ENCODE measurements at places on chromosomes 2 and 18.

DNA sequence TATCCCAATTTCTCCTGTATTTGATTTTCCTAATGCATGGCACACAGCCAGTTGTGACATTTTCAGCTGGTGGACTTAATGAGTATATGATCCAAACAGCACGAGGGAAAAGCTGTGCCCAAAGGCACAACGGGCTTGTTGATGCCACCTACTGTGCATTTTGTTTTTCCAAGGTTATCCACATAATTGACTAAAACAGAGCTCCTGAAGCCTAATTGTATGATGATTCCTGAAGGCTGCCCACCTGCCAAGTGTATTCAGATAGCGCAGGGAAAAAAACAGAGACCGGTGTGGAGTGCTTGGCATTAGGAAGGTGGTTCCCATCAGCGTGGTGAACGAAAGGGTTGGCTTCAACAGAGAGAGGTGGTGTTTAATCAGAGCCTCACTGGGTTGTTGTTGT is 14.9 kb downstream of the RBMS1 start:
- no peaks in the 10 kb centered on the region for H3K36me3 ChIP-seq
- no peak overlapping the region for H3K27ac ChIP-seq
- DNase-seq: no peak
- H3K27me3 ChIP-seq: no peaks in the 10 kb centered on the region

GRCh38 chr2:113134717-113135116 is 7.3 kb downstream of the IL1RN start:
- H3K27me3 ChIP-seq: no peaks in the 10 kb centered on the region
- no peak for DNase-seq
- no peak overlapping the region for H3K27ac ChIP-seq
- H3K36me3 ChIP-seq: peaks cover 22% of the 10 kb centered on the region

- H3K27ac ChIP-seq: no peak within 1 kb of the TSS
- no peak for DNase-seq
- peak within 1 kb of the TSS; percentile 65 for H3K4me3 ChIP-seq
- H3K36me3 ChIP-seq: no peaks in the 10 kb centered on the region
- H3K27me3 ChIP-seq: peaks cover 26% of the 10 kb centered on the region
These were observed at the start of gene L3MBTL4 for GRCh38 chr18:6414723-6415417. Gene L3MBTL4, minus strand, starts transcription at chr18:6414911. Its CDS starts 103,286 bp downstream, at chr18:6311625.

DNA sequence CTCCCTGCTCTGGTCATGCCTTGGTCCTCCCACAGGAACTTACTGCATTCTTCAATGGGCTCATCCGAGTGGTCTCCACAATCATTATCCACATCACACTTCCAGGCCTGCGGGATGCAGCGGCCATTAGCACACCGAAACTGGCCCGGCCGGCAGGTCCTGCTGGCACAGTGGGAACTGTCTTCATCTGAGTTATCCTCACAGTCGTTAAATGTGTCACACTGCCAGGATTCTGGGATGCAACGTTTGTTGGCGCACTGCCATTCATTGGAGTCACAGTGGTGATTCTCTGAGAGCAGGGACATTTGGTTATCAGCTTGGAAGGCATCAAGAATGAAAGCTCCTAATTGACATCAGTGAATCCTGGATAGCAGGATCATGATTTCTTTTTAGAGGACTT is 104.5 kb downstream of the DHRS9 start:
- no peaks in the 10 kb centered on the region for H3K36me3 ChIP-seq
- H3K4me3 ChIP-seq: no peak overlapping the region
- DNase-seq: no peak
- H3K27ac ChIP-seq: no peak overlapping the region

- H3K27ac ChIP-seq: no peak overlapping the region
- H3K4me1 ChIP-seq: peaks cover 8% of the 10 kb centered on the region
- H3K4me3 ChIP-seq: peak overlapping the region; percentile 70
- DNase-seq: no peak
- peaks cover 4% of the 10 kb centered on the region for H3K27me3 ChIP-seq
These were observed 914 bp downstream of the STEAP3 start for GRCh38 chr2:119224391-119225104.

GRCh38 chr18:25136416-25137196 is 215.4 kb downstream of the ZNF521 start:
- no peaks in the 10 kb centered on the region for H3K4me1 ChIP-seq
- H3K27me3 ChIP-seq: no peaks in the 10 kb centered on the region
- no peaks in the 10 kb centered on the region for H3K36me3 ChIP-seq
- no peak for DNase-seq
- no peak overlapping the region for H3K4me3 ChIP-seq

DNA sequence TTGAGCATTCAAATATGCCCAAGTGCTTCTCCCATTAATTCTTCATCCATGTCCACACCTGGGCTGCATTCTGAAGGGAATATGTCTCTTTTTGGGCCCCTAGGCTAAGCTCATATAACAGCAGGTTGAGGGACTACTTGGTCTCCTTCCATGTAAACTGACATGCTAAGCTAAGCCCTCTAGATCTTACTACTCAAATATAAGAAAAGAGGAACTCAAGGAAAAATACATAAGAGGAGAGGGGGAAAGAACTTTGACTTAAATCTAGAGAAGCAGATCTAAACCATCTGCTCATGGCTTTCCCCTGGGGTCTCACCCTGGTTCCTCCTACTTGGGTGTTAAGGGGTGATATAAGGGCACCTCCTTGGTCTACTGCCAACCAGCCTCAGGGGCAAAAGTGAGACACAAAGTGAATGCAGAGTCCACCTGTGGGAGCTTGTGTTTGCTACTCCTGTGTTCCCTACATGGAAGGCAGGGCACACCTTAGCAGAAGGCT is 19.8 kb upstream of the NFU1 start:
- H3K4me3 ChIP-seq: no peak overlapping the region
- no peak for DNase-seq
- no peaks in the 10 kb centered on the region for H3K27me3 ChIP-seq
- no peaks in the 10 kb centered on the region for H3K4me1 ChIP-seq

DNA sequence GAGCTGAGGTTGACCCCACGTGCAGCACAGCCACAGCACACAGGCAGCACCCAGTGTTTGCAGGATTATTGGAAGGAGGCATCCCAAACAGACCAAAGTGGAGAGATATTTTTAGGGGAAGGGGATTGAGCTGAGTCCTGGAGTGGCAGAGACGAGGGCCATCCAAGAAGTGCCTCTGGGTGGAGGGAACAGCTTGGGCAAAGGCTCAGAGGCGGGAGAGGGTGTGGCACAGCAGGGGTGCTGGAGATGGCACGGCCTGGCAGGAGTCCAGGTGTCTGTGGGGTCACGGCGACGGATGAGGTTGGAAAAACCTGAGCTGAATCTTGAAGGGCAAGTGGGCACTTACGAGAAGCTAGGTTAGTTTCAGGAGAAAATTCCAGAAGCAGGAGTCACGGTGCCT is 60.6 kb downstream of the INHBB start:
- peaks cover 2% of the 10 kb centered on the region for H3K27me3 ChIP-seq
- no peak overlapping the region for H3K27ac ChIP-seq
- no peaks in the 10 kb centered on the region for H3K4me1 ChIP-seq
- no peak for DNase-seq

DNA sequence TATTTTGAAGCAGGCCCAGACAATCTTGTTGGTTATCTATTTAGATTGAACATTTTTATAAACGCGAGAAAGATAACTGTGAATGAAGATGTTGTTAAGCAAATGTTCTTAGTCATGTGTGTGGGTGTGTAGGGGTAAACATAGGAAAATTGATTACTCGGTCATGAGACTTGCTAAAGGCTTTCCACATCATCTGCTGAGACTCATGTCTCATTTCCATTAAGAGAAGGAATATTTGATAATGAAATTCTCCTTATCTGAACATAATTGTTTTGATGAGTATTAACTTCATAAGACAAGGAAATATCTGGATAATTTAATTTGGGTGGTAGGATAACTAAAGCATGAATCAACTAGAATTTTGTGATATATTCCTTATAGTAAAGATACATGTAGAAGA is 19.7 kb downstream of the CCDC102B start:
- DNase-seq: no peak
- no peak overlapping the region for H3K27ac ChIP-seq
- no peaks in the 10 kb centered on the region for H3K4me1 ChIP-seq
- H3K36me3 ChIP-seq: no peaks in the 10 kb centered on the region
- no peak overlapping the region for H3K4me3 ChIP-seq

DNA sequence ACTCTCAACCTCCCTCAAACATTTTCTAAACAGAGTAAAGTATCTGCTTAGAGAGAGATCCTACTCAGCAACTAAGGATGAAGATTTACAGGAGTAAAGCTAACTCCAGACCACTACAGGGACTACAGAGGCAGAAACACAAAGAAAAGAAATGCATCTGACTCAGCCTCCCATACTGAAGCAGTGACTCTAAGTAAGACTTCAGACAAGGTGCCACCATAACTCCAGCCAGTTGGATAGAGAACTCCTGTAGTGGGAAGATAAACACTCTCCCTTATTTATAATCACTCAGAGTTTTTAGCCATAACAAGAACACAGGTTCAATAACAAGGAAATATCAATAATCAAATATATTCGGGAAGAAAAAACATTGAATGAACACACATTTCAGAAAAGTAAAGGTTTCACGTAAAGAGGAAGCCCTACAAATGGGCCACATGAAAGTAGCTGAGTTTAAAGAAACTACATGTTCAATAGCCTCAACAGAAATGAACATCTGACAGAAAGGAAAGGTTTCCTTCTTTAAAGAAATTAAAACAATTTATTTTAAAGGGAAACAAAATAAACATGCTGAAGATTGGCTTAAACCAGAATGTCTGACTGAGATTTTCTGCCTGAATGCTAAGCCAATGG is 519.9 kb downstream of the KCNJ3 start:
- H3K27me3 ChIP-seq: no peaks in the 10 kb centered on the region
- no peak for DNase-seq
- H3K4me1 ChIP-seq: no peaks in the 10 kb centered on the region
- no peak overlapping the region for H3K27ac ChIP-seq
- H3K4me3 ChIP-seq: no peak overlapping the region

DNA sequence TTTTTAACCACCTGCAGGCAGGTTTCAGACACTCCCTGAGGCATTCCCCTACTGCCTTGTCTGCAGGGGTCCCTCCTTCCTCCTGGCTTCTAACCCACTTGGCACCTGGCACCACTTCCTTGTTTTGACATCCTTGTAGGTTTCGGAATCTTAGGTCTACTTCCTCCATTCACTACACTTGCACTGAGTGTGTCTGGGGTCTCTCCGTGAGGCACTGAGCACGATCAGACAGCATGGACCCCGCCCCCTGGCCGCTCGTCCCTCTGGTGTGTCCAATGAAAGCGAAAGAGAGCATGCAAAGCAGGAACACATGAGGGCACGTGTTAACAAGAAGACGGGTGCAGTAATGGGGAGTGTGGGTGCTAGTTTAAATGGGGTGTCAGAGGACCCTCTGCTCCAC is 63.8 kb downstream of the HAUS1 start:
- H3K27ac ChIP-seq: no peak overlapping the region
- H3K27me3 ChIP-seq: no peaks in the 10 kb centered on the region
- DNase-seq: no peak

DNA sequence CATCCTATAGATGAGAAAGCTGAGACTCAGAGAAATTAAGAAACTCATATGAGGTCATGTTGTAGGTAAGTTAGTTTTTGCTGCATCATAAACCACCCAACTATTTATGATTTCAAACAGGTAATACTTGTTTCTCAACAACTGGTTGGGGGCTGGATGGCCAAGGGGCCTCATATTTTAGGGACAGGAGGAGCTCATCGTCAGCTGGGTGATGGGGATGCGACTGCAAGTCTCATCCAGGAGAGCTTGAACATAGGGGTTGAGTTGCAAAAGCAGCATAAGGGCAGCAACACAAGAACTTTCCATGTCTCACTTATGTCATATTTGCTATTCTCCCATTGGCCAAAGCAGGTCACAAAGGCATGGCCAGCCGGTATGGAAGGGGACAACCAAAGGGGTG is 3.6 kb upstream of the RNU2-63P start:
- no peak overlapping the region for H3K4me3 ChIP-seq
- H3K36me3 ChIP-seq: no peaks in the 10 kb centered on the region
- no peaks in the 10 kb centered on the region for H3K27me3 ChIP-seq
- no peaks in the 10 kb centered on the region for H3K4me1 ChIP-seq
- no peak for DNase-seq

DNA sequence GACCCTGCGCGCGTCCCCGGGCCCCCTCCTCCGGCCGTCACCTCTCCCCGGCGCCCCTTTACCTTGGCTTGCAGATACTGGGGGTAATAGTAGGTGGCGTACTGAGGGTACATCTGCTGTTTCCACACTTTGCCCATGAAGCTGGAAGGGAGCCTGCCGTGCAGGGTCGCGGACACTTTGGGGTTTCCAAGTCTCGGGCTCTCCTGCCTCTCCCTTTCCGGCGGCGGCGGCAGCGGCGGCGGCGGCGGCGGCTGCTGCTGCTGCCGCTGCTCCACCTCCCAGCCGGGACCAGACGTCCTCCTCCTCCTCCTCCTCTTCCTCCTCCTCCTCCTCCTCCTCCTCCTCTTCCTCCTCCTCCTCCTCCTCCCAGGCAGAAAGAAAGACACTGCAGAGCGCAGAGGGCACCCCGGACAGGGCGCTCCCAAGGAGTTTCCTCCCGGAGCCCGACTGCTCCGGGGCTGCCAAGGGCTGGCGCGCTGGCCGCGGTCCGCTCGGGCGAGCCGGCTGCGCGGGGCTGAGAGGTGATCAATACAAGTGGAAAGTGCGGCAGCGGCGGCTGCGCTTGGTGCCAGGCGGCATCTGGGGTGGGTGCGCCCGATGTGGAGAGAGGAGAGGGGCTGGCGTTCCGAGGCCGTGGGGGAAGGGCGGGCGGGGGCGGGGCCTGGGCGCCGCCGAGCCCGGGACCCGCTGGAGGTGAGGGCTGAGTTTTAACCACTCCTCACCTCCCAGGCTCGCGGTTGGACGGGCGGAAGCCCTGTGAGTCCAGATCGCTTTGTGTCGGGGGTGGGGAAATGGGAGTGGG is at the start of gene RBMS1:
Gene RBMS1, minus strand, starts transcription at position 581 of the 802 bp plus-strand sequence. Its CDS starts 444 bp downstream, at position 137.
- H3K27ac ChIP-seq: peak within 1 kb of the TSS; percentile 93
- no peaks in the 10 kb centered on the region for H3K27me3 ChIP-seq
- no peak for DNase-seq

GRCh38 chr18:63207143-63207790 is 112.3 kb downstream of the BCL2 start:
- peaks cover 3% of the 10 kb centered on the region for H3K4me1 ChIP-seq
- H3K27ac ChIP-seq: no peak overlapping the region
- H3K36me3 ChIP-seq: no peaks in the 10 kb centered on the region

DNA sequence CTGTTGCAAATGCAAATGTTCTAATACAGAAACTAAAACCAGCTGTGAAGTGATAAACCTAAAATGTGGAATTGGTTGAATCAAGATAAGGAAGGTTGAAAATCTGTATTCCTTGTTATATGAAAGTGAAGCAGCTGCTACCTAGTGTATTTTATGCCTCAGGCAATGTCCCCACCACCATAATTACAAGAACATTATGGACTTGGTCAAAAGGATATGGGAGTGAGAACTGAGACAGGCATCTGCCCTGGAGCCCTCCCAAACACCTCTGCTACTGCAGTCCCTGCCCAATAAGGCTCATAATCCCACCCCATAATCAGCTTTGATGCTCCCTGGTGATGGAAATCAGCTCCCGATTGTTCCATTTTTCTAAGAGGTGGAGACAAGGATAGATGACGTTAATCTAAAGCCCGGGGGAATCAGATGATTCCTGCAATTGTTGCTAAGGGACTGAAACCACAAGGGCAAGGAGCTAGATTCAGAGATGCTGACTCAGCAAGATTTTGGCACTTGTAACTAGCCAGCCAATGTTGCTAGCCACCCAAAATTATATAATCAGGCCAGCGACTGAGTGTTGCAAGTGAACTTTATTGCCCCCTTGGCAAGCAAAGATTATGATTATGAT is 69.5 kb downstream of the EVA1A start:
- H3K27me3 ChIP-seq: no peaks in the 10 kb centered on the region
- peaks cover 4% of the 10 kb centered on the region for H3K36me3 ChIP-seq
- no peak overlapping the region for H3K27ac ChIP-seq
- peaks cover 4% of the 10 kb centered on the region for H3K4me1 ChIP-seq
- no peak for DNase-seq

- H3K36me3 ChIP-seq: no peaks in the 10 kb centered on the region
- no peak overlapping the region for H3K27ac ChIP-seq
- no peaks in the 10 kb centered on the region for H3K4me1 ChIP-seq
- no peak overlapping the region for H3K4me3 ChIP-seq
- no peak for DNase-seq
- no peaks in the 10 kb centered on the region for H3K27me3 ChIP-seq
These were observed 22.5 kb upstream of the TCF4 start for GRCh38 chr18:55610506-55610905.

Data from keratinocyte (primary cell).